ENCODE measurements at places on chromosomes 1 and 21. TPM values are rescaled to one million over a fixed set of nuclear protein-coding genes. Genes with fewer than 3 reads are reported as not detected.

GRCh38 chr1:27006683-27007082 is 6.0 kb downstream of the TENT5B start:
- H3K4me3 ChIP-seq = no peak overlapping the region
- H3K27me3 ChIP-seq = no peaks in the 10 kb centered on the region
- DNase-seq = no peak
- H3K27ac ChIP-seq = no peak overlapping the region

GRCh38 chr1:203091761-203092330 is 6.0 kb upstream of the MYOG start:
- no peaks in the 10 kb centered on the region for H3K4me1 ChIP-seq

GRCh38 chr21:40129809-40130208 is 262.6 kb downstream of the PCP4 start:
- H3K4me3 ChIP-seq = no peak overlapping the region
- no peaks in the 10 kb centered on the region for H3K27me3 ChIP-seq
- no peaks in the 10 kb centered on the region for H3K4me1 ChIP-seq
- H3K27ac ChIP-seq = no peak overlapping the region
- no peak for DNase-seq

GRCh38 chr1:231973830-231974229 is 347.2 kb downstream of the DISC1 start:
- no peaks in the 10 kb centered on the region for H3K36me3 ChIP-seq
- no peak for DNase-seq
- no peaks in the 10 kb centered on the region for H3K4me1 ChIP-seq

- H3K36me3 ChIP-seq = no peaks in the 10 kb centered on the region
- DNase-seq = no peak
- no peak overlapping the region for H3K4me3 ChIP-seq
- H3K27me3 ChIP-seq = no peaks in the 10 kb centered on the region
These were observed 239.9 kb upstream of the IRF2BP2 start for GRCh38 chr1:234849832-234850231.

- DNase-seq = no peak
- no peaks in the 10 kb centered on the region for H3K36me3 ChIP-seq
- no peaks in the 10 kb centered on the region for H3K27me3 ChIP-seq
- H3K27ac ChIP-seq = no peak overlapping the region
- H3K4me3 ChIP-seq = no peak overlapping the region
These were observed 8.5 kb upstream of the MYCL start for GRCh38 chr1:39910263-39910662.

GRCh38 chr1:168605443-168605842 is 29.0 kb downstream of the XCL1 start:
- H3K27ac ChIP-seq = no peak overlapping the region
- H3K4me1 ChIP-seq = no peaks in the 10 kb centered on the region
- no peak for DNase-seq
- no peaks in the 10 kb centered on the region for H3K27me3 ChIP-seq
- no peaks in the 10 kb centered on the region for H3K36me3 ChIP-seq

The DNAH14 gene
- 7.4 TPM for total RNA-seq

GRCh38 chr1:61612602-61613001 is 112.3 kb downstream of the TM2D1 start:
- H3K27me3 ChIP-seq = no peaks in the 10 kb centered on the region
- H3K36me3 ChIP-seq = no peaks in the 10 kb centered on the region
- no peak overlapping the region for H3K4me3 ChIP-seq
- no peak overlapping the region for H3K27ac ChIP-seq
- DNase-seq = no peak

GRCh38 chr1:53693773-53694717 is 44.9 kb downstream of the GLIS1 start:
- no peak for DNase-seq
- H3K4me3 ChIP-seq = no peak overlapping the region
- no peaks in the 10 kb centered on the region for H3K27me3 ChIP-seq
- no peak overlapping the region for H3K27ac ChIP-seq
- H3K36me3 ChIP-seq = no peaks in the 10 kb centered on the region
- no peaks in the 10 kb centered on the region for H3K4me1 ChIP-seq

GRCh38 chr1:233240829-233241682 is 54.5 kb downstream of the PCNX2 start:
- no peak overlapping the region for H3K4me3 ChIP-seq
- no peaks in the 10 kb centered on the region for H3K36me3 ChIP-seq
- no peak overlapping the region for H3K27ac ChIP-seq
- H3K27me3 ChIP-seq = no peaks in the 10 kb centered on the region
- DNase-seq = peak; percentile 67

DNA sequence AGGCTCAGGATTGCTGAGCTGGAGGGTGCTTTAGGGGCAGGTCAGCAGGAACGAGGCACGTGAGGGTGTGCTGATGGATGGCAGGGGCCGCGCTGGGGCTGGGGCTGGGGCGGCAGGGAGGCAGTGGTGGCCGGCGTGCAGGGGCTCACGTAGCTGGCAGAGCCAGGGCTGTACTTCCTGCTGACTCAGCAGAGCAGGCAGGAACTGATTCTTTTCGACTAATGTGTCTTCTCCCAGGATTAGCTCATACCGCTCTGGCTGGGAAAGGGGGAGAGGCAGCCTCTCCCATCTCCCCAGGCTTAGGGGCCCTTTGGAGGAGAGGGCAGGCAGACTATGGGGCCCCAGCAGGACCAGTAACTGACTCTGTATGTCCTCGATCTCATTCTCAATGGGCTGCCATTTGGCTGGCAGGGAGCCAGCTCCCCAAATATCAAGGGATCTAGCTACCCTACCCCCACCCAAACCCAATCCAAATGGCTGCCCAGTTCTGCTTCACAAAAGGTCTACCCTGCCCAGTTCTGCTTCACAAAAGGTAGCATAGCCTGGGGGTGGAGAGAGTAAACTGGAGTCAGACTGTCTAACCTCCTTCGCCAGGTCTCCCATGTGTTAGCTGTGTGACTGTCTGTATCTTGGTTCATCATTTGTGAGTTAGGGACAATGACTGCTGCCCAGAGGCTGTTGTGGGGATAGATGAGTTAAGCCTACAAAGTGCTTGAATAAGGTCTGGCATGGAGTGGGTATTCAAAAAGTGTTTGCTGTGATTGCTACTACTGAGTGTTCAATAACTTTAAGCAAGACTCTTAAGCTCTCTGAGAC is 100.1 kb upstream of the SLC2A1 start:
- no peak overlapping the region for H3K27ac ChIP-seq
- H3K4me1 ChIP-seq = no peaks in the 10 kb centered on the region
- H3K27me3 ChIP-seq = no peaks in the 10 kb centered on the region

GRCh38 chr1:36559061-36559460 is 76.3 kb upstream of the CSF3R start:
- no peak for DNase-seq
- no peaks in the 10 kb centered on the region for H3K4me1 ChIP-seq
- H3K4me3 ChIP-seq = no peak overlapping the region
- H3K27ac ChIP-seq = no peak overlapping the region
- no peaks in the 10 kb centered on the region for H3K27me3 ChIP-seq

The ETNK2 gene
- not detected for total RNA-seq

- no peaks in the 10 kb centered on the region for H3K27me3 ChIP-seq
- no peak for DNase-seq
- no peak overlapping the region for H3K27ac ChIP-seq
- H3K36me3 ChIP-seq = no peaks in the 10 kb centered on the region
- H3K4me3 ChIP-seq = no peak overlapping the region
These were observed 117.1 kb downstream of the DSCAM start for GRCh38 chr21:40729761-40730425.

The SYT6 gene
- total RNA-seq = not detected

The CD101 gene
- total RNA-seq = 12.4 TPM

DNA sequence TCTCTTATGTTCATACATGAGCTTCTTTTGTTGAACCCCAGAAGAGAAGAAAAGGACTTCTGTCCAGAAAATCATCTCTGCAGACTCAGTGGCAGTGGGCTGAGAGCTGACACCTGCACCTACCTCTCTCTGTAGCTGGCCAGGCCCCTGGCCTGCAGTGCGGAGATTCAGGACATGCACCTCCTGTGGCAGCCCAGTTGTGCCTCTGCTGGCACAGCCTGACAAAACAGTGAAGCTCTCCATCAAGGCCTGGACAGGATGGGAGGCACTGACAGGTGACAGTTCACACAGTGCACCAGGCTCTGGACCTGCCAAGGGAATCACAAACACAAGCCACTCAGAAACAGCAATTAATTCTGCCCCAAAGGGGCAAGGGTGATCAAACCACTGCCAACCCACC is 88.8 kb downstream of the TGFBR3 start:
- no peaks in the 10 kb centered on the region for H3K27me3 ChIP-seq
- no peak overlapping the region for H3K27ac ChIP-seq
- H3K36me3 ChIP-seq = no peaks in the 10 kb centered on the region
- no peak for DNase-seq
- no peak overlapping the region for H3K4me3 ChIP-seq
- H3K4me1 ChIP-seq = no peaks in the 10 kb centered on the region

- no peak overlapping the region for H3K27ac ChIP-seq
- peak overlapping the region; percentile 56 for H3K4me3 ChIP-seq
- no peak for DNase-seq
- peaks cover 26% of the 10 kb centered on the region for H3K4me1 ChIP-seq
These were observed 1.1 kb upstream of the RAP1GAP start for GRCh38 chr1:21670059-21670881.

- no peak for DNase-seq
- H3K4me1 ChIP-seq = no peaks in the 10 kb centered on the region
- H3K4me3 ChIP-seq = no peak overlapping the region
- no peaks in the 10 kb centered on the region for H3K27me3 ChIP-seq
These were observed 5.3 kb upstream of the OLFM3 start for GRCh38 chr1:102002057-102002456.

GRCh38 chr1:156893048-156893953 is at the start of gene PEAR1:
Gene PEAR1, plus strand, starts transcription at chr1:156893718. Its CDS starts 10,209 bp downstream, at chr1:156903927.
- H3K4me3 ChIP-seq = peak within 1 kb of the TSS; percentile 48
- no peaks in the 10 kb centered on the region for H3K36me3 ChIP-seq
- no peak for DNase-seq
- peak within 1 kb of the TSS; percentile 52 for H3K27ac ChIP-seq
- peaks cover 13% of the 10 kb centered on the region for H3K27me3 ChIP-seq

- peak overlapping the region; percentile 91 for H3K27ac ChIP-seq
- H3K4me3 ChIP-seq = peak overlapping the region; percentile 87
- peak; percentile 56 for DNase-seq
- peaks cover 20% of the 10 kb centered on the region for H3K4me1 ChIP-seq
- no peaks in the 10 kb centered on the region for H3K36me3 ChIP-seq
These were observed 726 bp upstream of the CYB5R1 start for GRCh38 chr1:202967684-202968281.

DNA sequence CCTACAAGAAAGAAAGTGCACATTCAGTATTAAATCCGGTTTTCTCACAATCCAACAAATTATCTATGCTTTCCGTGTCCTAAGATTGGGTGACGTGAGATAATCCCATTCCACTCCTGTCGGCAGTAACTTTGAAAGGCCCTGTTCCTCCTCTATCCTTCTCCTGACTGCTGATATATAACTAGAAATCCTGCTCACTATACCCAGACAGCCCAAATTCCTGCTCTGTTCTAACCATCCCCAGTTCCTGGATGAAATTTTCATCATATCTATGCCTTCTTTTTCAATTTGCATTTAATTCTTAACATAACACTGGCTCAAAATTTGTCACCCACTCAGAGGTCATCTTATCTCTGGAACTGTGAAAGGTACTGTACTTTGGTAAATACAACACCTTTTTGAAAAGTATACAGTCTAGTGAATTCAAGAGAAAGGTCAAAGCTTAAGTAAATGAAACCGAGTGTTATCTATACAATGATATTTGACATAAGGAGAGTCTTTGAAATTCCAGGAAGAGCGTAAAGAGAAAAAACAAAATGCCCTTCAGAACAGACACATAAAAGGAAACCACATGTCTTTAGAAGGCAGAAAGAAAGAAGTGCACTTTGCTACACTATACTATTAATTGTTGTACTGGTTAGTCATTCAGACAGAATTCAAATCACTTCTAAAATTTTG is 200.5 kb upstream of the NEGR1 start:
- H3K27ac ChIP-seq = no peak overlapping the region
- DNase-seq = no peak
- H3K4me3 ChIP-seq = no peak overlapping the region
- H3K36me3 ChIP-seq = no peaks in the 10 kb centered on the region

The MAN1C1 gene
- 4.4 TPM for total RNA-seq

DNA sequence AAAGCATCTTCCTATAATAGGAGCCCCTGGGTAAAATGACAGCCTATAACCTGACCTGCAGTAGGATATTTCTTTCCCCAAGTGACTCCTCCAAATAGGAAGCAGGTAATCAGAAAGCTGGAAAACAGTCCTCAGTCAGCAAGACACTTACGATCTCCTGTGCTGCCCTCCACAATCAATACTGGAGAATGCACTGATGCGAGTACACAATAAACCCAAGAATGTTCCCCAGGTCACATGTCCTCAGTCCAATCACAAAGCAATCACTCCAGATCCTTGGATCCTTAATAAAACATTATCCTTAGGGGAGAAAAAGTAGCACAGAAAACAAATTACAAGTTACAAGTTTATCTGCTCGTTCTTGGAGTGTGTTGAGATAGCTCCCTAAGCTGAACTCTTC is 233.1 kb downstream of the SLC45A1 start:
- H3K4me3 ChIP-seq = no peak overlapping the region
- H3K27me3 ChIP-seq = no peaks in the 10 kb centered on the region
- H3K4me1 ChIP-seq = no peaks in the 10 kb centered on the region
- H3K27ac ChIP-seq = no peak overlapping the region

DNA sequence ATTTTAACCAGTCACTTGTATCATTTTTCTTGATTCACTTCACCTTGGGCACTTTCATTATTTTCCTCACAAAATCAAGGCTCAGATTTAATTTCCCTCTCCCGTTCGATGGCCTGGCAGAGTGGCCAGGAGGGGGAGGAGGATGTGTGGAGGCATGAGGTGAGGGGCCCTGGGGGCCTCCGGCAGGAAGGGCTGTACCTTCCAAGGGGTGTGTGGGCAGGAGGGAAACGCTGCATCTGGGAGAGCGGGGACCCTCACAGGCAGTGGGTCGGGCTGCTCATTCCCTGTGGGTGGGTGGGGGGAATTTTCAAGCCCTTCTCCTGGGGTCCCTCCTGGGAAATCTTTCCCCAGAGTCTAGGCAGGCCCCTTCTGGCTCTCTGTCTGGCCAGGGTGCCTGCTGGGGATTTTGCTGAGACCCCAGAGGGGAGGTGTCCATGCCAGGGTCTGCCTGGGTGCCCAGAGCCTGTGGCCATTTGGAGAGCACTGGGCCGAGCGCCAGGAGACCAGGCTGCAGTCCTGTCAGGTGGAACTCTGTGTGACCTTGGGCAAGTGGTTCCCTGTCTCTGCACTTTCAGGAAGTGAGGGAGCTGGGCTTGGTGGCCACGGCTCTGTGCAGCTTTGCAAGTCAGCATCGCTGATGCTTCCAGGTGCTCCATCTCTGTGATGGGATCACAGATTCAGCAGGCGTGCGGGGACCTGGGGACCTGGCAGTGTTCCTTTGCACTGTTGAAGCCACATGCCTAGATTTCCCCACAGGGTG is 81.9 kb upstream of the C1orf174 start:
- H3K4me1 ChIP-seq = no peaks in the 10 kb centered on the region
- no peak for DNase-seq
- no peaks in the 10 kb centered on the region for H3K27me3 ChIP-seq
- H3K27ac ChIP-seq = no peak overlapping the region
- H3K36me3 ChIP-seq = no peaks in the 10 kb centered on the region

DNA sequence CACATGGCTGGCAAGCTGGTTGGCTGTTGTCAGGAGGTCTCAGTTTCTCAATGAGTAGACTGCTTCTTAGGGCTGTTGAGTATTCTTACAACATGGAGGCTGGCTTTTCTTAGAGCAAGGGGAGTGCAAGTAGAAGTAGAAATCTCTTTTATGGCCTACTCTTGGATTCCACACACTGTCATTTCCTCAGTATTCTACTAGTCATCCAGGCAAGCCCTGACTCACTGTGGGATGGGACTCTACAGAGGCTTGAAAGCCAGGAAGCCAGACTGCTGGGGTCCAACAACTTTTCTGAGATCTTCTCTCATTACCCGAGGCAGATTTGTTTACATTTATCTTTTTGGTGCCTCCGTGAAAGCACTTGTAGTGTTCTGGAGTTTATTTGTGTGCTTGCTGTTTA is 196.2 kb upstream of the APP start:
- H3K4me1 ChIP-seq = no peaks in the 10 kb centered on the region
- H3K27me3 ChIP-seq = no peaks in the 10 kb centered on the region
- no peak overlapping the region for H3K4me3 ChIP-seq
- H3K27ac ChIP-seq = no peak overlapping the region
- no peak for DNase-seq
- no peaks in the 10 kb centered on the region for H3K36me3 ChIP-seq

Data from Peyer's patch (tissue), 4 donors.